ENCODE measurements at places on chromosomes 4 and X.

- no peak for DNase-seq
Measured at GRCh38 chrX:15056044-15056443, 182.8 kb downstream of the MOSPD2 start.

DNA sequence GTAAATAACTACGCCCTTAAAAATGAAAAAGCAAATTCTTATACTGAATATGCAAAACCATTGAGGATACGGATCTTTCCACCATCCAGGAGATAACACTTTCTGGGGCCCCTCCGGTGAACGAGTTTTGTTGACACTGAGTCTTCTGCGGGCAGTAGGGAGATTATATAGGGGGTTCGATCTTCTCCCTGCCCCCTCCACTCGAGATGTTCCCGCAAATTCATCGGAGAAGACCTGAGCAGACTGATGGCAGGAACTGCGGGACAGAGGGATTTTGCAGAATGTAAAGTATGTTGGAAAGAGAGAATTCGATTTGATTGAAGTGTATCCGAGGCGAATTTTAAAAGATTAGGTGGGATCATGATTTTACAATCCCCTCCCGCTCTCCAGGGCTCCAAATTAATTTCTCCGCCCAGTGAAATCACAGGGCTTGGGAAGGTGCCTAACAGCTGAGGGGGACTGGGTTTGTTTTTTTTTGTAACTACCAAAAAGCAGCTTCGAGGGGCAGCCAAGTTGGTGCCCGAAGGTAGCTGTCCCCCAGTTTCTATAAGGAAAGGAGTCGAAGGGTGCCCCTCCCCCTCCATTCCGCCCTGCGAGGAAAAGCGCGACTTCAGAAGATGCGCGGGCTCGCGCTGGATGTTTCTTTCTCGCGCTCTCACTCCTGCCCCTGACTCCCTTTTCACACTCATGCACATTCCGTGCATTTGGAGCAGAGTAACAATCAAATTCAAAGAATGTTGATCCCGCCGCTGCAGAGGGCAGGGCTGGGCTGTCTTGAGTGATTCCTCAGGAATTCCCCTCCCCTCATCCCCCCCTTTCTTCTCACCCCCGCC, 1.2 kb downstream of the TMEM255A start:
- no peak for DNase-seq

DNA sequence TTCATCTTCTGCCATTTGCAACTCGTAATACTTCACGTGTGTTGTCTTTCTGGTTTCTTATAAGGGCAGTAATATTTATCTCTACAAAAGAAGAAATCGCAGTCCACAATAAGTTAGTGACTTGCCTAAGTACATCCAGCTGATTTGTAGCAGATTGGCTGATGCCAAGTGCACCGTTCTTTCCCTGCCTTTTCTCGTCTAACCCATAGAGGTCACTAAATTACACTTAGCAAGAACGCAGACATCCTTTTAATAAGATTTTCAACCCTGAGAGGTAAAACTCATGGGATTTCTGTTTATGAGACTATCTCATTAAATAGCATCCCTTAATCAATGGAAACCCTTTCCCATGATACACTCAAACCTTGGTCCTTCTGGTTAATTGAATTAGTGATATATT, 408.6 kb upstream of the ACTRT1 start:
- DNase-seq: no peak

- no peak for DNase-seq
Measured at GRCh38 chr4:172980219-172980618, 188.4 kb upstream of the GALNT7 start.

GRCh38 chr4:111595456-111595855, 549.8 kb upstream of the FAM241A start:
- no peak for DNase-seq

DNA sequence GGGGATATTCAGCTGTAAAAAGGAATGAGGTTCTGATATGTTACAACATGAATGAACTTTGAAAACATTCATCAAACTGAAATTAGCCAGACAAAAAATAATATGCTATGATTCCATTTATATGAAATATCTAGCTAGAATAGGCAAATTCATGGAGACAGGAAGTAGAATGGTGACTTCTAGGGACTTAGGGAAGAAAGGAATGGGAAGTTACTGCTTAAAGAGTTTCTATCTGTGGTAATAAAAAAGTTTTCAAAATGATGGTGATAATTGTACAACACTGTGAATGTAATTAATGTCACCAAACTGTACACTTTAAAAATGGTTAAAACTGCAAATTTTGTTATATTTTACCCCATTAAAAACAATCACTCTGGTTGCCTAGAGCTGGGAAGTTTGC, 30.2 kb downstream of the SMIM14 start:
- DNase-seq: no peak
